ENCODE measurements at places on chromosomes 12 and 14. TPM values are rescaled to one million over a fixed set of nuclear protein-coding genes. Genes with fewer than 3 reads are reported as not detected.

DNA sequence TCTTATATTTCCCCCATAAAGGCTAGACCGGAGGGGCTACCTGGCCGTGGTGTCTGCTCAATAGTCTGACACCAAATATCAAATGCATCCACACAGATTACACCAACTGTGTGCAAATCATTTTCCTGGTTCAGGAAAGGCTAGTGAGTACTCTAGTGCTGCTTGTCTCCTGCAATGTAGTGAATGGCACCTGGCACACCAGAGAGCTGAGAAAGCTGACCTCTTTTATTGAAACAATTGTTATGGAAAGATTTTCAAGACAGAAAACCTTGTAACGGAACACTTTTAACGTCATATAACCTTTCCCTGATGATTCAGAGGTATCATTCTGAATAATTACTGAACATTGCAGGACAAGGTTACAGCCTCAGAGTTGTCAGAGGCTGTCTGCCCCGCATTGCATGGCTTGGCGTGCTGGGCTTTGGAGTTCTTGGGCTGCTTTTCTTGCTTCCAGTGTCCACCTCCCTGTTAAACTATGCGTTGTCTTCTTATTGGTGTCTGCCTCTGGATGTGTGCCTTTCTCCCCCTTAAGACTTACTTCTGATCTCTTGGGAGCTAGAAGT, 40.7 kb upstream of the HDAC7 start:
- DNase-seq: no peak

DNA sequence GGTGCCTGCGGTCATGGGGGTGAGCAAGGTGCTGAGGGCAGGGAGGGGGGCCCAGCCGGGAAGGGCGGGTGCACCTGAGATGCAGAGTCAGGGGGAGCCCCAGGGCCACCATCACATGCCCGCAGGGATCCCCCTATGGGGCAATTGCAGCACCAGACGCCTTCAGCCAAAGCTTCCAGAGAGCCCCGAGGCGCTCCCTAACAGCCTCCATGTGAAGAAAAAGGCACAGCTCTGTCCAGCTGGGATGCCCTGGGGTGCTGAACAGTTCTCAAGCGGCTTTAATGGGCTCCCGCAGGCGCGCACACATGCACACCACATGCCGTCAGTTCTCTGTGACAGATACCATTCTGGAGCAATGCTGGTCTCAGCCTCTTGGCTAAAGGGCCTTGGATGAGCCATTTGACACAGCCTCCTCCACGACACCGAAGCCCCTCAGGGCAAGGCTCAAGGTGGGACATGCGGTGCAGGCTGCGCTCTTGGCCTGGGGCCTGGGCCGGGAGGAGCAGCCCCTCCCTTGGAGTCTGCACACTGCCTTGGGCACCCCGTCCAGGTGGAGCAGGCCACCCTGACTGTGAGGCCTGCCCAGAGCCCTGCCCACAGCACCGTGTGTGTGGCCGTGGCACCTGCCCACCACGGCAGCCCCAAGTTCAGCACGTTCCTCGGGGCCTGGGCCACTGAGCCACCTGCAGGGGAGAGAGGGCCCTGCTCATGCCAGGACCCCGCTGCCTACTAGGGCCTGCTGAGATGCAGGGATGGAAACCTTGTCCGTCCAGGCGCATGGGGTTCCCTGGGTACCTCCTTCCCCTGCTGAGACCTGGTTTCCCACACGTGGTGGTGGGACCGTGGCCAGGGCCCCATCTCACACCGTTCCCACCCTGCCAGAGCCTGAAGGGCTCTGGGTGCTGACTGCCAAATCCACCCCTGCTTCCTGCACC, 7.7 kb downstream of the XRCC3 start:
- no peak for DNase-seq

- DNase-seq: no peak
These were observed 51.4 kb upstream of the CISTR start for GRCh38 chr12:53803194-53803593.

GRCh38 chr12:129659961-129660622, 243.7 kb downstream of the TMEM132D start:
- DNase-seq: peak; percentile 2

Gene OR10G3
- not detected for total RNA-seq

Gene KRT6A
- total RNA-seq: 0.29 TPM

Gene RBP5
- not detected for total RNA-seq
